ENCODE measurements at places on chromosomes 7 and 10. TPM values are rescaled to one million over a fixed set of nuclear protein-coding genes. Genes with fewer than 3 reads are reported as not detected.

The KLF6 gene
- total RNA-seq = 171 TPM

The ITGB8 gene
- total RNA-seq = 24.7 TPM

The KEL gene
- 0.49 TPM for total RNA-seq

The AIFM2 gene
- 15.0 TPM for total RNA-seq

The C10orf105 gene
- total RNA-seq = 0.36 TPM

The OR2A1 gene
- total RNA-seq = 0.16 TPM

The ASNS gene
- total RNA-seq = 23.1 TPM

The INA gene
- not detected for total RNA-seq

The GFRA1 gene
- total RNA-seq = 27.1 TPM

The IL6 gene
- 13.1 TPM for total RNA-seq

The HILPDA gene
- total RNA-seq = 9.1 TPM

The HSPA14 gene
- 11.5 TPM for total RNA-seq

The GRID2IP gene
- total RNA-seq = 0.39 TPM

The LDB3 gene
- total RNA-seq = 132 TPM

The CACNB2 gene
- total RNA-seq = 7.6 TPM

The LRRC18 gene
- total RNA-seq = not detected

Measured in aorta (tissue), 5 donors.